Muscle of leg (tissue), 16 donors: ENCODE measurements at places on chromosomes 7 and 10. TPM values are rescaled to one million over a fixed set of nuclear protein-coding genes. Genes with fewer than 3 reads are reported as not detected.
A peak's percentile ranks its signal among the peaks of the same experiment; 100 is the strongest.

The PLAC9 gene
- 137 TPM for total RNA-seq

The GSTO2 gene
- 0.89 TPM for total RNA-seq

The TMEM229A gene
- not detected for total RNA-seq

The LRIT1 gene
- total RNA-seq = not detected

The ZNHIT1 gene
- 67.3 TPM for total RNA-seq

The TUBAL3 gene
- 0.09 TPM for total RNA-seq

DNA sequence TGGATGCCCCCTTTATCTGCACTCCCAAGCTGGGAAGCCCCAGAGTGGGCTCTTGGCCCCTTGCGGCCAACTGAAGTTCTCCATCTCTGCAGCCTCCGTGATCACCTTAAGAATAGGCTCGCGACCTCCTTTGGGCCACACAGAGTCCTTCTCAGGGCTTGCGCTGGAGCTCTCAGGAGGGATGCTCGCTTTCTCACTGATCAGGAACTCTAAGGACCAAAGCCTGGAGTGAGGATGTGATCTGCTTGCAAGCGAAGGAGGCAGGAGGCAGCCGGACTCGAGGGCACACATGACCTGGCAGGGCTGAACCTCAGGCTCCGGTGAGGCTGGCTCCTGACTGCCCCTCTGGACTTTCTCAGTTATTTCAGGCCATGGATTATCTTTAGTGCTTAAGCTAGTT is 192.1 kb upstream of the MKI67 start:
- H3K36me3 ChIP-seq = no peaks in the 10 kb centered on the region
- no peaks in the 10 kb centered on the region for H3K27me3 ChIP-seq
- H3K4me3 ChIP-seq = no peak overlapping the region
- no peak for DNase-seq
- H3K4me1 ChIP-seq = peaks cover 17% of the 10 kb centered on the region

- no peak overlapping the region for H3K27ac ChIP-seq
- peaks cover 2% of the 10 kb centered on the region for H3K4me1 ChIP-seq
- H3K36me3 ChIP-seq = no peaks in the 10 kb centered on the region
- H3K4me3 ChIP-seq = no peak overlapping the region
- no peaks in the 10 kb centered on the region for H3K27me3 ChIP-seq
- DNase-seq = no peak
Measured at GRCh38 chr7:116704650-116705228, 32.7 kb downstream of the MET start.

DNA sequence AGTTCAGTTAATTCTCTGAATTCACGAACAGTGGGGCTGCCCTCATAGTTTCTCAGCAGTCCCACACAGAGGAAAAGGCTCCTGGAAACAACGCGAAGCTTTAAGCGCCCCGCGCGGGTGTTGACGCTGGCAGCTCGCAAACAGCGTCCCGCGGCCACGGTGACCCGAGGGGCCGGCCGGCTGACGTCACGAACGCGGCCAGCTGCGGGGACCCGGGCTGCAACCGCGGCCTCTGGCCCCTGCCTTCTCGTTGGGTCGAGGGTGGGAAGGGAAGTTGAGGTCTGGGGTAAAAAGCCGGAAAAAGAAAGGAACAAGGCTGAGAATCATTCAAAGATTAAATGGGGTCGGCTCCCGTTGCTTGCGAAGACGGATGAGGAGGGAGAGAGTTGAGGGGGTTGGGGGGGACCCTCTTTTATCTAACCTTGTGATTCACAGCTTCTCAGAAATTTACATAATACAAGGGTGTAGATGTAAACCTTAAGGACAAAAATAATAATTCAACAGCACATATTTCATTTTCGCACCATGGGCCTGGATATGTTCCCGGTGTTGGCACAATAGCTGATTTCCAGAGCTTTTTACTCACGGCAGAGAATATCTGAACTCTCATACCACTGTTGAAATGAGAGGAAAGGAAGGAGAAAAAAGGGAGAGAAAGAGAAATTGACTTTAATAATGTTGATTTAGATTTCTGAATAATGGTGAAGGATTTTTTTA is 7.3 kb upstream of the FEZF1 start:
- H3K4me3 ChIP-seq = no peak overlapping the region
- no peaks in the 10 kb centered on the region for H3K36me3 ChIP-seq
- H3K27ac ChIP-seq = no peak overlapping the region
- peaks cover 19% of the 10 kb centered on the region for H3K4me1 ChIP-seq

GRCh38 chr10:101217450-101218281 is 11.6 kb downstream of the LBX1 start:
- peaks cover 96% of the 10 kb centered on the region for H3K27me3 ChIP-seq
- no peak overlapping the region for H3K4me3 ChIP-seq
- no peaks in the 10 kb centered on the region for H3K36me3 ChIP-seq
- DNase-seq = peak; percentile 64
- no peak overlapping the region for H3K27ac ChIP-seq

DNA sequence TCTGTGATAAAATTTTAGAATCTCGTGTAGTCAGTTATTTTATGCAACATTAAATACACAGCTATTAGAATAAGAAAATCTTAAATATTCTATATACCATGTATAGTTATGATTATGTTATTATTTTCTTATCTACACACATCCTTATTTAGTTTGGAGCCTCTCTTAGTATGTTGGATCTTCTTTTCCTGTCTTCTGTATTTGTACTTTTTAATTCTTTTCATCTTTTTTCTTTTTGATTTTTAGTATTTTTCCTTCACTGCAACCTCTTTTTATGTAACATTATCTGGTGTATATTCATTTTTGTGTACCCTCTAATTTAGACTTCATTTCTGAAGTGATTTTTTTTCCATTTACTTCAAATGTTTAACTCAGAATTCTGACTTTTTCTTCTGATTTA is 48.9 kb downstream of the ZMYND11 start:
- no peak overlapping the region for H3K4me3 ChIP-seq
- peaks cover 18% of the 10 kb centered on the region for H3K36me3 ChIP-seq
- no peak overlapping the region for H3K27ac ChIP-seq
- H3K4me1 ChIP-seq = no peaks in the 10 kb centered on the region

GRCh38 chr7:154409703-154410311 is 357.6 kb downstream of the DPP6 start:
- no peak overlapping the region for H3K4me3 ChIP-seq
- H3K4me1 ChIP-seq = no peaks in the 10 kb centered on the region
- H3K27ac ChIP-seq = no peak overlapping the region
- no peaks in the 10 kb centered on the region for H3K27me3 ChIP-seq

- peaks cover 9% of the 10 kb centered on the region for H3K27me3 ChIP-seq
- no peaks in the 10 kb centered on the region for H3K36me3 ChIP-seq
- no peak overlapping the region for H3K27ac ChIP-seq
- peaks cover 43% of the 10 kb centered on the region for H3K4me1 ChIP-seq
- DNase-seq = no peak
Measured at GRCh38 chr10:98270073-98270740, 2.2 kb upstream of the LOXL4 start.

GRCh38 chr7:143248761-143249354 is 14.4 kb upstream of the GSTK1 start:
- H3K36me3 ChIP-seq = no peaks in the 10 kb centered on the region
- DNase-seq = no peak
- H3K4me3 ChIP-seq = no peak overlapping the region
- no peaks in the 10 kb centered on the region for H3K27me3 ChIP-seq
- no peaks in the 10 kb centered on the region for H3K4me1 ChIP-seq
- no peak overlapping the region for H3K27ac ChIP-seq

GRCh38 chr10:18282094-18282493 is 141.9 kb downstream of the CACNB2 start:
- H3K4me1 ChIP-seq = no peaks in the 10 kb centered on the region
- H3K27me3 ChIP-seq = no peaks in the 10 kb centered on the region
- H3K4me3 ChIP-seq = no peak overlapping the region
- no peaks in the 10 kb centered on the region for H3K36me3 ChIP-seq
- H3K27ac ChIP-seq = no peak overlapping the region

DNA sequence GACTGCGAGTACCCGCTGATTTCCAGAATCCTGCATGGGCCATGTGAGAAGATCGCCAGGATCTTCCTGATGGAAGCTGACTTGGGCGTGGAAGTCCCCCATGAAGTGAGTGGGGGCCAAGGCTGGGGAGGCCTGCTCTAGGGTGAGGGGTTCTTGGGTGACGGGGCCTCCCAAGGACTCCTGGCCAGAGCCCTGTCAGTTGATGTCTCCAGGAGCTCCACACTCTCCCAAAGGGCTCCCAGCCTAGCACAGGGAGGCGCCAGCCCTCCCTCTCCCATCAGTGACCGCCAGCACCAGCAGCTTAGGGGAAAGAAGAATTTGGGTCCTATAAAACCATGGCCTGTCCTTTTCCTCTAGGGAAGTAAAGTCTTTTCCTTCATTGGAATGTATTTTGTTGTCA is 9.8 kb upstream of the ZNF22 start:
- peaks cover 49% of the 10 kb centered on the region for H3K36me3 ChIP-seq
- peaks cover 40% of the 10 kb centered on the region for H3K4me1 ChIP-seq
- H3K4me3 ChIP-seq = no peak overlapping the region
- no peaks in the 10 kb centered on the region for H3K27me3 ChIP-seq
- H3K27ac ChIP-seq = no peak overlapping the region

DNA sequence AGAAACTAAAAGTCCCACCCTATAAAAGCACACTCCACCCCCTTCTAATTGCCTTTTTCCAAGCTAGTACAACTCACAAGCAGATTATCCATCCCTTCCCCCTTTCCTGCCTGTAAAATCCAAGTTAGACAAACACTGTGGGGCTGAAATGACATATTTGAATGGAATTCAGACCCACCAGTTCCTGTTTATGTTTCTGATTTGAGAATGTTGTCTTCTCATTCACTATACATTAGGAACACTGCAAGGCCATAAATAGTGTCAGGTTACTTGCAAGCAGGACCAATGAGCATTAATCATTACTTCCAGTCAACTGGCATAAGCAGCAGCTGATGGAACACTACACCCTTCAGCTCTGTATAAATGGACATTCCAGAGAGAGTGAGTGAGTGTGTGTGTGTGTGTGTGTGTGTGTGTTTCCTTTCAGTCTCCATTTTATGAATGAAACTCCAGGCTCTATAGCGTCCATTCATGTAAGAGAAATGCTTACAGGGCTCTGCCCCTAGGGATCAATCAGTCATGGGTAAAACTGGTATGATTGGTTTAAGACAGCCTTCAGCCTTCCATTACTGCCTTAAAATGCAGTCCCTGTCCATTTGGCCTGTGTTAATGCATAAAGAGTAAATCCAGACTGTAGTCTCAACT is 69.3 kb downstream of the ETV1 start:
- peak; percentile 97 for DNase-seq
- H3K4me1 ChIP-seq = peaks cover 2% of the 10 kb centered on the region
- peak overlapping the region; percentile 89 for H3K27ac ChIP-seq

GRCh38 chr7:105690325-105690945 is 109.1 kb upstream of the EFCAB10 start:
- H3K27ac ChIP-seq = peak overlapping the region; percentile 85
- H3K36me3 ChIP-seq = no peaks in the 10 kb centered on the region
- no peaks in the 10 kb centered on the region for H3K27me3 ChIP-seq
- DNase-seq = no peak
- peaks cover 15% of the 10 kb centered on the region for H3K4me1 ChIP-seq

- no peak for DNase-seq
- peaks cover 28% of the 10 kb centered on the region for H3K4me1 ChIP-seq
- H3K4me3 ChIP-seq = no peak overlapping the region
- H3K36me3 ChIP-seq = peaks cover 3% of the 10 kb centered on the region
- H3K27ac ChIP-seq = peak overlapping the region; percentile 25
Measured at GRCh38 chr7:139702313-139702731, 75.5 kb downstream of the HIPK2 start.

DNA sequence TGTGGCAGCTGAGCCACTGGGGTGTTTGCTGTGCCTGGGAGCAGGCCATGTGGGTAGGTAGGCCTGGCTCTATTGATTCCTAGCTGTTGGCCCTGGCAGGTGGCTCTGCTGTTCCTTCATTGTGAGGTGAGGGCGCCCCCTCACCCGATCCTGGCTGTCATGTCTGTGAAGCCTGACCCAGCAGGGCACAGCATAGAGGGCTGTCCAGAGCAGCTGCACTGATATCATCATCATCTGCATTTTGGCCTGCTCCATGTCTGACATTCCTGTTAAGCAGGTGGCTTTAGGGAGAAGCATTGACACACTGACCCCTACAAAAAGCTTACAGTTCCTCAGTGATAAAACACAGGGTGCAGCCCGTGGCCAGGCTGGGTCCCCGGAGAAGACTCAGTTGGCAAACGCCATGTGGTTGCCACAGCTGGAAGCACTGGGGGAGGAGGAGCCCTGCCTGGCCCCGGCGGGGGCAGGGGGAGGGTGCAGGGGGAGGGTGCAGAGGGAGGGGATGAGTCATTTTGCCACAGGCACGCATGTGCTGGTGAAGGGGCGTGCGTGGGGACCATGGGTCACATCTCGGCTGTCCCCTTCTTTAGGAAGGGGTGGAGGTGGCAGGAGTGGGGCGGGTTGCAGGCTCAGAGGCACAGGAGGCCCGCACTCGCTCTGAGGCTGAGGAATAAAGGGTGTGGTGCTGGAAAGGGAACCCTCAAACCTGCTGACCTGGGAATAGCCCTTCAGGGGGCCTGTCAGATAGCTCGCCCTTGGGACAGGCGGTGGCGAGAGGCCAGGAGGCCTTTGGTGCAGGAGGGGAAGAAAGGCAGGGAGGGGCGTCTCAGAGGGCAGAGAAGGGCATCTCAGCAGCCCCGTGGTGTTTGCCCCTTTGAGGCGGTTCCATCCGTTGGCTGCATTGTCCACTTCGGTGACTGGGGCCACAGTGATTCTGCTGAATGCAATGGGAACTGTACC is 31.6 kb downstream of the IKZF1 start:
- H3K27me3 ChIP-seq = peaks cover 6% of the 10 kb centered on the region
- H3K36me3 ChIP-seq = no peaks in the 10 kb centered on the region
- no peak overlapping the region for H3K27ac ChIP-seq

DNA sequence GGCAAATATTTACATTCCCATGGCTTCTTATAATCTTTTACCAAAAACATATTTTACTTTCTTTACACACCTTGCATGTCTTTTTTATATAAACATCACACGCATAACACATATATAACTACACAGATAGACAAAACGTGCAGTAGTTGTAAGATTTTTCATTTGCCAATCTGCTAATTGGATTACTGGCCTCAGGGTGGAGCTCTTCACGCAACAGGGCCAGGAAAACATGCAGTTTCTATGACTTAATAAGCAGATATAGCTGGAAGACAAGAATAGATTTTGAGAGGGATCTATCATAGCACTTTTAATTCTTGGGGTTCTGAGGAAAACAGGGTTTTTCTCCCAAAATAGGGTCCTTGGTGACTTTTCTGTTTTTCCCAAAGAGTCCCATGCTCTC is 12.7 kb downstream of the ACADSB start:
- no peak overlapping the region for H3K27ac ChIP-seq
- no peaks in the 10 kb centered on the region for H3K27me3 ChIP-seq
- H3K4me3 ChIP-seq = no peak overlapping the region
- DNase-seq = no peak
- no peaks in the 10 kb centered on the region for H3K36me3 ChIP-seq
- no peaks in the 10 kb centered on the region for H3K4me1 ChIP-seq
